Omental fat pad (tissue), 4 donors: ENCODE measurements at places on chromosomes 7 and 10.
A peak's percentile ranks its signal among the peaks of the same experiment; 100 is the strongest.

DNA sequence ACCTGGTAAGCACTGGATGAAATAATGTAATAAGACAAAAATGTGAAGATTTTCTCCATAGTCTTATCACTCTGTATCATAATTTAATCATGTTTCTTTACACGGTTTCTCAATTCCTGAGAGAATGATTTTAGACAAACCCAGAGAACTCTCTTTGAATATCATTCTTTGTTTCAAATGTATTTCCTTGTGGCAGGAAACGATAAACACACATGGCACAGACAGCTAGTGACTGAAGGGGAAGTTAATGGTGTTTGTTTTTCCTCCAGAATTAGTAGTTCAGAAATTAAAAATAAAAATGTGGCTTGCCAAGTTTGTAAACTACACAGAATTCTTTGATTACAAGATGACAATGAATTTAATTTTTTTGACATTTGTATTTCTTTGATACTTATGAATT, 163.7 kb upstream of the PRPS1L1 start:
- no peak for DNase-seq

DNA sequence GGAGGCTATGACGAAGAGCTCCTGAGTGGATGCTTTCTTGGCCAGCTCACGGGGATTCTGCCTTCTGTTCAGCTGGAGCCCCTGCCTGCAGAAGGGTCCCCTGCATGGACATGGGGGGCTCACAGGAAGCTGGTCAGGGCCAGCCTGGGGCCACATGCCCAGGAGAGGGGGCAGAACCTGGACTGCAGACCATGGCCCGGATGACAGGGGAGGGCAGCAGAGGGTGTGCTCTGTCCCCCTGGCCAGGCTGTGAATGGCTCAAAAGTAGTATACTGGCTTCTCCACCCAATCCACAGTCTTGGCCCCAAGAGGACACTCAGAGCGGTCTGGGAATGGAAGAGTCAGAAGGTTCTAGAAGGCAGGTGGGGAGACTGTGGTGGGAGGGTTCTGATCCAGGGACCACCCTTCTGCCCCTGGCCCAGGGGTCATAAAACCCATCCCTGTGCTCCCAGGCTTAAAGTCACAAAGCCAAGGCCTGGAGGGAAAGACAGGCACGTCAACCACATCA, 40.3 kb downstream of the PPIF start:
- DNase-seq = peak; percentile 12

- no peak for DNase-seq
These were observed 38.7 kb upstream of the MKX start for GRCh38 chr10:27784272-27784671.

DNA sequence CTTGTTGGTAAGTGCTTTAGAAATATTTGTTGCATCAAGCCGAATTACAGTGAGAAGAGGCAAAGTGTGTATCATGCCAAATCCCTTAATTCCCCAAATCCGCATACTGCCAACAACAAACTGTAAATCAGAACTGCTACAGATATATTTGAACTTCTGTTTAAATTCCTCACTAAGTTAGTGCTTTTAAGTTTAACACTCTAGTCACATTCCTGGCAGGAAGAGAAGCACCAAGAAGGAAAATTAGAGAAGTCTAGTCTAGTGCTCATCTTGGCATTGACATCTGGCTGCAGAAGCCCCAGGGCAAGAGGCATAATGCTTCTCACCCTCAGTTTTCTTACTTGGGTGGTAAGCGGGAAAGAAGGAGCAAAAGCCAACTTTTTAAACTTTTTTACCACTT, 343.5 kb downstream of the GPR37 start:
- no peak for DNase-seq

GRCh38 chr10:72616716-72617115, 9.2 kb downstream of the MICU1 start:
- no peak for DNase-seq

GRCh38 chr7:50359995-50360925, 55.7 kb downstream of the IKZF1 start:
- no peak for DNase-seq

DNA sequence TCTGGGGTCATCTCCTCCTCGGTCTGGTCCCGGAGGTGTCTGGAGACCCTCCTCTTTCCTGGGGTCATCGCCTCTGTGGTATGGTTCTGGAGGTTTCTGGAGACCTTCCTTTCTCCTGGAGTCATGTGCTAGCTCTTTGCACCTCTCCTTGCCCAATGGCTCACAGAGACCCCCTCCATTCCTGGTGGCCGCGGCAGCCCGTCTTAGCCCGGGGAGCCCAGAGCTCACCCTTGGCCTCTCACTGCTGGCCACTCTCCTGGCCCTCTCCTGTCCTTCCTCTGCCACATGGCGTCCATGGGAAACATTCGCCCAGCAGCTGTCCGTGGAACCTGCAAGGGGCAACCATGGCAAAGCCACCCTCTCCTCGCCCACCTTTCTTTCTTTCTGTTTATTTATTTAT, 20.2 kb upstream of the FOXL3 start:
- DNase-seq = no peak

DNA sequence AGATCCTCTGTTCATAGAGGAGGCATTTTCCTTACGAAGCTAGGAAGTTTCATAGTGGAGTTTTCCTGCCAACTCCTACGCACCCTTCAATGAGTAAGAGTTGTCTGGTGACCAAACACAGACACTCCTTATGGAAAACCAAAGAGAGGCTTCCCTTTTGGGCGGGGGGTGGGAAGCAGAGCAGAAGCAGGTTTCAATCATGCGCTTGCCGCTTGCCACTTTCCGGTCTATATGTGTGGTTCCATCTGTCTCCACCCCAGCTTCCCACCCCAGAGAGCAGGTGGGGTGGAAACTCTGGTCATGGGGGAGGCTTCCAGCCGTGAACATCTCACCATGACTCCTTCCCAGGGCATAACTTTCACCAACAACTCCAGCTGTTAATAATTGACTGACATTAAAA, 68.8 kb upstream of the GRB10 start:
- no peak for DNase-seq

DNA sequence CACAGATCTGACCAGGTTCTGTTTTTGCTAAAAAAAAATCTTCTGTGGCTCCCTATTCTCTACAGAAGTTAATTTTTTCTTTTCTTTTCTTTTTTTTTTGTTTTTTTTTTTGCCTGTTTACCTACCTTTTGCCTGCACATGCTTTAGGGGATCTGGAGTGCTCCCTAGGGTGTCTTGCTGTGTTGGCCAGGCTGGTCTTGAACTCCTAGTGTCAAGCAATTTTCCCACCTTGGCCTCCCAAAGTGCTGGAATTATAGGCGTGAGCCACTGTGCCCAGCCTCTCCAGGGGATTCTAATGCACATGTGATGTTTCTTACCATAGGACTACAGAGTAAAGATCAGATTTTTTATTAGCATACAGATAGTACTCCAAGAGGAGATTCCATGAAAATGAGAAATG, 10.6 kb downstream of the CCSER2 start:
- no peak for DNase-seq

- no peak for DNase-seq
These were observed 104.7 kb downstream of the GPR85 start for GRCh38 chr7:112981966-112982365.

- DNase-seq = no peak
These were observed 240.6 kb downstream of the DGKI start for GRCh38 chr7:137606061-137606674.

GRCh38 chr10:104548090-104548489, 93.0 kb upstream of the SORCS3 start:
- DNase-seq = no peak

- DNase-seq = no peak
These were observed 76.5 kb downstream of the AFAP1L2 start for GRCh38 chr10:114327537-114328440.

- no peak for DNase-seq
These were observed 140.7 kb upstream of the HABP2 start for GRCh38 chr10:113412161-113412560.

DNA sequence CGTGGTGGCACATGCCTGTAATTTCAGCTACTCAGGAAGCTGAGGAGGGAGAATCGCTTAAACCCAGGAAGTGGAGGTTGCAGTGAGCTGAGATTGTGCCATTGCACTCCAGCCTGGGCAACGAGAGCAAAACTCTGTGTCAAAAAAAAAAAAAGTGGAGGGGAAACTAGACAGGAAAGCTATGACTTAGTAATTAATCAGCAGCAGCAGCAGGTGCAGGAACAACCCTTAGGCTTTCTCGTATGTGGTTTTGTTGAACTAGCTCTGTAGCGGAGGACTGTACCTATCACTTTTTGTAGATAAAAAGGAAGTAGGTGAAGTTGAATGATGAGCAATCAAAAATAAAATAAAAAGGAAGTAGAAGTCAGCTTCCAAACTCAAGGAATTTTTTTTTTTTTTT, 76.9 kb upstream of the KMT2C start:
- no peak for DNase-seq

GRCh38 chr10:131041441-131041840, 270.1 kb downstream of the TCERG1L start:
- no peak for DNase-seq

DNA sequence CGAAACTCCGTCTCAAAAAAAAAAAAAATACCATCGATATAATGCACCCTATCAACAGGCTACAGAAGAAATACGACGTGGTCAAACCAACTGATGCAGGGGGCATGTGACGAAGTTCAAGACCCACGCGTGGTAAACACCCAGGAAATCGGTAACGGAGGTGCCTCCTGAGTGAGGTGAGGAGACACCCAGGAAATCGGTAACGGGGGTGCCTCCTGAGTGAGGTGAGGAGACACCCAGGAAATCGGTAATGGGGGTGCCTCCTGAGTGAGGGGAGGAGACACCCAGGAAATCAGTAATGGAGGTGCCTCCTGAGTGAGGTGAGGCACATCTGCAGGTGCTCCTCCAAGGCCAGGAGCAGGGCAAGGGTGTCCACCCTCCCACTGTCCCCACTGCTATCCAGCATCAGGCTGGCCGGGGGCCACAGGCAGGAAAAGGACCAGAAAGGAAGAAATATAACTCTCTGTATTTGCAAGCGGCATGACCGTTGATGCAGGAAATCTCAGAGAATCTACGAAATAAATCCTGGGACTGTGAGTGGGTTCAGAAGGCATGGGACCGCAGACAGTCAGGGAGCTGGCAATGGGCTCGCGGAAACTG, 10.7 kb upstream of the GPR146 start:
- no peak for DNase-seq

DNA sequence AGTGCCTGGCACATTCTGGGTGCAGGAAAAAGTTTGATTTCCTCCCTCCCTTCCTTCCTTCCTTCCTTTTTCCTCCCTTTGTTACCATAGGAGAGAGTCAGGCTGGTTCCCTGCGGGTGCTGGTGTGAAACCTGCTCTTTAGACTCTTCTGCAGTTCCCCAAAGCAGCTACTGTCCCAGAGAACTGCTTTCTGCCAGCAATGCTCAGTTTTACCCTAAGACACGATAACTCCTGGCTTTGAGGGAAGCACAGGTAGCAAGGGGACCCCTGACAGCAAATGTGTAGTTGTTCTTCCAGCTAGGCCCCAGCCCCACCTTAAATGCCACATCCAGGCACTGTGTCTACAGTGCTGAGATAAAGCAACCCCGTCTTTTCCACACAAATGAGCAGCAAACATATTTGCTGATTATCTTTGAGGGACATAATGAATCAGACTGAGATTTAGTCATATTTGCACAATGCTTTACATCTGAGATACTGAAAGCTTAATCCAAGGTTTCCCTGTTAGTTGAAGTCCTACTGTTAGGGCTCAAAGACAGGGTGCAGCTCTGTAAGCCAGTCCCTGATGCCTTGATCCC, 55.5 kb downstream of the MET start:
- no peak for DNase-seq
